ENCODE measurements at places on chromosomes 4 and X.
A peak's percentile ranks its signal among the peaks of the same experiment; 100 is the strongest.

DNA sequence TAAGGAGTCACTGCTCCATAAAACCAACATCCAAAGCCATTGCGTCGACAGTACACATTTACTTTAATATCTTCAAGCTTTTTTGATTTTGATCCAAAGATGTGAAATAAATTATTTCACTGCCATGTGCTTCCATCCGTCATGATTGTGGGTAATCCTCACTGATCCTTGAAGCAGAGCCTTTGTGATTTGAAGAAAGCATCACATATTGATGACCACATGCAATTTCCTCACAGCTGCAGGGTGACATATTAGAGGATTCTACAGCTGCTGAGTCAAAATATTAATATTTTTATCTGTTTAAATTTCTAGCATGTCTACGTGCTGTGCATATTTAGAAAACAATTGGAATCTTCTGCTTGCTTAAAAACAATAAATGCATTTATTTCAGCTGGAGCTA lies 196.8 kb upstream of the ANXA3 start:
- peak; percentile 31 for DNase-seq

DNA sequence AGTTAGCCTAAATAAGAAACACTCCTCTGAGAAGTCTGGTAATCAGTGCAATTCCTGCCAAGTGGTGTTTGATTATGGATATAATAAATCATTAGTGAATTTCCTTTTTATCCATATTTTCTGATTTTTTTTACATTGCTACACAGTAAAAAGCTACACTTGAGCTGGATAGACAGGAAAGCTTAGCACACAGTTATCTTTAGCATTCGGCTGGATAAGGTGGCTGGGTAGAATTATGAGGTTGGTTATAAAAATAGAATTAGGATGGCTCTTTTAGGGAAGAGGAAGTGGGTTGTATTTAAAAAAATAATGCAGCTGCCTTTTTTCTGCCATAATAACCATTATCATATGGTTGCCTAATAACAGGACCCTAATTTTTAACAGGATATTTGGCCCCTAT lies 460.6 kb downstream of the NAF1 start:
- no peak for DNase-seq

DNA sequence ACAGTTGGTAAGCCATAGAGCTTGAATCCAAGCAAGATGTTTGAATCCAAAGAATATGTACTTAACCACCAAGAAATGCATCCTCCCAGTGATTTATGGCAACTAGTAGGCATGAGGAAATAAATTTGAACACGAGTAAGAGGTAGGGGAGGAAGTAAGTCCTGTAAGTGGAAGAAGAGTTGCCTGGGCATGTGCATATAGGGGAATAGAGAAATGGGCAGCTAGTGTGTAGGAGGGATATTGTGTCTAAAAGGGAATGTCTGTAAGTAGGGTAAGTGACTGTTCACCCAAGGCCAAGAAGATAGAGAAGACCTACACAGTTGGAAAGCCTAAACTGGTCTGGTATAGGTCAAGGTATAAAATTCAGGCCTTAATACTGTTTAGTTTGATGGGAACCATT lies 4.6 kb downstream of the SH3BGRL start:
- no peak for DNase-seq

- DNase-seq, result no peak
Observed at GRCh38 chrX:50617183-50617582, 146.6 kb upstream of the DGKK start.

DNA sequence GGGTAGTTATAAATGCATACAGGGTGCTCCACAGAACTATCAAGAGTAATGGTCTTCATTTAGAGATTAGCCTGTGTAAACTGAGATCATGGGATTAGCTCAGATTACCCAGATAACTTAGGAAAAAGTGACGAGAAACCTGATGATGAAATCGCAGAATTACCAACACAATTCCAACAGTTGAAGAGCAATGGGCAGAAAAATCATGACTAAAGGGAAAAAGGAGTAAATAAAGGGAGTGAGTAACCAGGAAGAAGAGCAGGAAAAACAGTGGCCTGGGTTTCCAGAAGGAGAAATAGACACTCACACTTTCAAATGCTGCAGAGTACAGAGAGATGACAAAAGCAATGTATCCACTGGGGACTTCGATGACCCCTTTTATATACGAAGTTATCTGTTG lies 817.3 kb downstream of the TRIML1 start:
- DNase-seq, result no peak

GRCh38 chr4:139167774-139168444 lies 9.1 kb downstream of the ELF2 start:
- no peak for DNase-seq

- no peak for DNase-seq
Observed at GRCh38 chr4:56817840-56818491, 3.5 kb downstream of the SPINK2 start.

- DNase-seq, result no peak
Observed at GRCh38 chr4:3420956-3421355, 20.8 kb upstream of the HGFAC start.

- DNase-seq, result no peak
Observed at GRCh38 chr4:7886007-7886973, 53.4 kb downstream of the AFAP1 start.

GRCh38 chr4:129362691-129363274 lies 266.8 kb downstream of the C4orf33 start:
- DNase-seq, result peak; percentile 82

- DNase-seq, result no peak
Observed at GRCh38 chr4:119138046-119138445, 2.4 kb downstream of the MYOZ2 start.

DNA sequence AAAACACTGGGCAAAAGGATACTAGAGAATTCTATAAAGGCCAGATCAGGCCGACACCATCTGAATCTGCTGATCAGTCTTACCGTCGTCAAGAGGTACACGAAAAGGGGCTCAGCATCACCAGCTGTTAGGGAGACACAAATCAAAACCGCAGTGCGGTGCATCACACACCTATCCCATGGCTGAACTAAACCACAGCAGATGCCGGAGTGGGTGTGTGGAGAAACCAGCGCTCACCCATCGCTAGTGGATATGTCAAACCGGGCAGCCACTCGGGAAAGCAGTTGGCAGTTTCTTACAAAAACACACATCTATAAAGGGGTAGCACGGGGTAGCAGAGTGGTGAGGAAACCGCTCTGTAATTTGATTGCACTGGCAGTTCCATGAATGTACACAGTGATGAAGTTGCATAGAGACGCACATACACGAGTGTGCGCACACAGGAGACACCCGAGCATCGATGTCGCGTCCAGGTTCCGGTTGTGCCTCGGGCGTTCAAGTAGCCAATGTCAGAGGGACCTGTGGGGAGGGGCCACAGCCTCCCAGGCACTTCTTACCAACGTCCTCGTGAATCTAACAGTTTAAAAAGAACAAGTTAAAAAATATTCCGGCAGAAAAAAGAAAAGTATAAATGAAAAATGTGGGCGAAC lies 23.1 kb upstream of the CCNQ start:
- no peak for DNase-seq

GRCh38 chr4:180766944-180767729 lies 1476.1 kb upstream of the TENM3 start:
- DNase-seq, result no peak

GRCh38 chr4:184969610-184970009 lies 48.7 kb upstream of the HELT start:
- DNase-seq, result no peak

GRCh38 chrX:21781525-21781924 lies 23.6 kb upstream of the SMPX start:
- DNase-seq, result no peak

DNA sequence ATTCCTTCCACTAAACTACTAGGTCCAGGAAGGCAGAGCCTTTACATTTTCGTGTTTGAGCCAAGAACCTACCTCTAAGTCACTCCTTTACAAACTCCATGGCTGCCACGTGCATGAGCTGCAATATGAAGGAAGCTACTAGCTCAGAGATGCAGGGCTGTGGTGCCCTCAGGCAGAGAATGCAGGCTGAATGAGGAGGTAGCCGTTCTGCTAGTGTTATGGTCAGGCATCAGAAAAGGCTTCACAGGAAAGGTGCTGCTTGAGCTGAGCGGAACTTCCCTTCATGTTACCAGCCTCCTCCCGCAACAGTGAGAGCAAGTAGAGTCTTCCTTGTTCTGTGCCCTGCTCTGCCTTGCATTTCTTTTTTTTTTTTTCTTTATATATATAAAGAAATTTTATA lies 148.3 kb upstream of the PACRGL start:
- DNase-seq, result no peak

GRCh38 chr4:42149004-42149403 lies 3.5 kb downstream of the BEND4 start:
- DNase-seq, result peak; percentile 3

DNA sequence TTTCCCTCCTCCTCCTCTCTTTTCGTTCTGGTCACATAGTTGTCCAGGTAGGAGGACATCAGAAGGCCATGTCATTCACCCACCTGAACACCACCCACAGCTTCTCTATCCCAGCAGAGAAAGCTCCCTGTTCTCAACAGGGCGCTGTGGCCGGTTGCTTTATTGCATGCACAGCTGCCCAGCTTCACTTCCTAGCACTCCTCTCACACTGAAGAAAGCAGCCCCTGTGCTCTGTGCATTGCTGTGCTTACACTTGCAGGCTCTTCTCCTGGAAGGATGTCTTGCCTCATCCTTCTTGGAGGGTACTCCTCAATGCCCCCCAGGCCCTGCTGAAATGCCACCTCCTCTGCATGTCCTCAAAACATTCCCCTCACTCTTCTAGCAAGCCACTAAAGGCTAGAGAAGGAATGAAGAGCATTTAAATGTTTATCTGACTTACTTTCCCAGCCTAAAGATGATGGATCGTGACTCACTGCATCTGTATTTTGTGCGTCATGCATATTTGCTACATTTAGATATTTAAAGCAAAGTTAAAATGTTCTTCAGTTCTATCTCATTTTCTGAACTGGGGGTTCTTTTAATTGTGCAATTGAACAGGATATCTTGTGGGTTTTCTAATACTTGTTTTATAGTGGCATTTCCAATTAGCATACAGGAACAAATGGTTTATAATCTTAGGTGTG lies 186.4 kb upstream of the PUDP start:
- DNase-seq, result no peak

DNA sequence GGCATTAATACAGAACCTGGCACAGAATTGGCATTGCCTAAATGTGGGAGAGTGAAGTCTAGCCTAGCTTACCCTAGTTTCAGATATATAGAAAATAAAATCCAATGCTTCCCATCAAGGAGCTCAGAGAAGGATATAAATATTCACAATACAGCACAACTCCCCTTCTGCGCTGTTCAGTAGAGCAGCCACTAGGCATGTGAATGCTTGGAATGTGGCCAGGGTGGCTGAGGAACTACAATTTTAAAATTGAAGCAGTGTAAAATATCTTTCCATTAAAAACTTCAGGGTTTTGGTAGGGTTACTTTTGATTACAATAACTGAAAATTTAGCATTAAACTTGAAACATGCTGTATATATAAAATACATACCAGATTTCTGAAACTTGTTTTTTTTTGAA lies 19.5 kb downstream of the ZNF518B start:
- no peak for DNase-seq

DNA sequence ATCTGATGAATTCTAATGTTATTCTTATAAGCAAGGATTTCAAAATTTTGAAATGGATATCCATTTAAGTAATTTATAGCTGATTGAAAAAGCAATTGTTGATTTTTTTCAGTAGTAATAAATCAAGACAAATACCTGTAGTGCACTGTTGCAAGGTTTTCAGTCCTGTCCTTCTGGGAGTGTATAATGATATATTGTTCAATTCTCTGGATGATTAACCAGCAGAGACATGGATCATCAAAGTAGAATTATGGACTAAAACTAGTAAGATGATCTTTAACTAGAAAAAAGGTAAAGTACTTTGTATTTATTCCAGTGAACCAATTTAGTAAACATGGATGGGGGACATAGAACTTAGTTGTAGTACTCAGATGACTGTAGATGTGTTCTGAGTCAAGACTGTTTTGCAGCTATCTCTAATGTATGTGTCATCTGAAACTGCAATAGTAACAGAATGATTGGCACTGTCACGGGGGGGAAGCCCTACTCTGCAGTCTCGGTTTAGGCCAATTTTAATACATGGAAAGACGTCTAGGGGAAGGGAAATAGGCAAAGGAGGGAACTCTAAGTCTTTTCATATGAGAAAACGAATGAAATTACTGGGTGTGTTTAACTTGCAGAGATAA lies 121.9 kb downstream of the GLRA3 start:
- DNase-seq, result no peak

- DNase-seq, result peak; percentile 38
Observed at GRCh38 chr4:4856071-4857000, 3.1 kb upstream of the MSX1 start.

DNA sequence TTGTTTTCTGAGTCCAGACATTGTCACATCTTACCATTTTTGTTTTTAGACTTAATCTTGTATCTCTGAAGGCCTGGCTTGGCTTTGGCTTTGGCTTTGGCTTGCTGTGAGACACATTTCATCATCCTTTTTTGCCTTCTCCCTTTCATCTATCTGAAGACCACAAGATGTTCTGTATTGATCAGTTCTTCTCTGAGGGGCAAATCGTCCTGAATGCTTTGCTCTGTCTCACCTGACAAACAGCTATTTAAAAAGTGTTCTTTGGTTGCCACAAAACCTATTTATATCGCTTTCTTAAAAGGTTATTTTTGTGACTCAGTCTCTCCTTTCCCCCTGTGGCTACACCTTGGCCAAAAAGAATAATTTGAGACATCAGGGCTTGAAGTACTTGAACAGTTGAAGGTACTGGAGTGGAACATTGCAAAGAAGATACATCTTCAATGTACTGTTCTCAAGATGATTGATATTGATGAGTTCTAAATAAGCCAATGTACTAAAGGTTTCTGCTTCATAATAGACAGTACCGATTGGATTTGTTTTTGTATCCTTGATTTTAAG lies 80.7 kb downstream of the ALG13 start:
- DNase-seq, result no peak

- DNase-seq, result peak; percentile 75
Observed at GRCh38 chrX:9464435-9465371, at the start of gene TBL1X. TSS of gene TBL1X (plus strand) at chrX:9465058. CDS start at chrX:9653587, 188,529 bp downstream.

DNA sequence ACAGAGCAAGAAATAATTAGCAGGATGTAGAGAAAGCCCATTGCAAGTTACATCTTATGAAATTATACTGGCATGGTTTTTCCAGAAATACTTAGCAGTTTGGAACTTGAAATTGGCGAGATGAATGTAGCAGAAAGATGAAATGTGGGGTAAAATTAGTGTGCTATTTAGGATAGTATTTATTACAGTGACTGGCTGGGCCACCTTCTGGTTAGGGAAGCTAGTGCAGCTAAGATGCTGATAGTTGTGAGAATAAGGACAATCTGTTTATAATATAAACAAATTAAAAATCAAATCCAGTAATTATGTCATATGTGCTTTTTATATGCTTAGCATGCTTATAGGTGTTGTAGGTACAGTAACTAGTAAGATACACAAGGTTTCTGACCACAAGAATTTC lies 74.8 kb downstream of the IL15 start:
- peak; percentile 15 for DNase-seq

DNA sequence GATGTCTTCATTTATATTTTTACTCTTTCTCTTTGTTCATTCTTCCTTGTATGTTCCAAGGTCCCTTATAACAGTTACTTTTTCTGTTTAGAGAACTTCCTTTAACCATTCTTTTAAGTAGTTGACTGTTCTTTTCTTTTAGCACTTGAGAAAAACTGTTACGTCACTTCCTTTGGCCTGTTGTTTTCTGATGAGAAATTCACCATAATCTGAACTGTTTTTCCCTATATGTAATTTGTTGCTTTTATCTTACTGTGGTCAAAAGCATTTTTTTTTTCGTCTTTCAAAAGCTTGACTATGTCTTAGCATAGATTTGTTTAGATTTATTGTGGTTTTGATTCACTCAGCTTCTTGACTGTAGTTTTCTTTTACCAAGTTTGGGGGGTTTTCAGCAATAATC lies 1660.3 kb upstream of the PCDH10 start:
- no peak for DNase-seq
